ENCODE measurements at places on chromosomes 2 and 18.

DNA sequence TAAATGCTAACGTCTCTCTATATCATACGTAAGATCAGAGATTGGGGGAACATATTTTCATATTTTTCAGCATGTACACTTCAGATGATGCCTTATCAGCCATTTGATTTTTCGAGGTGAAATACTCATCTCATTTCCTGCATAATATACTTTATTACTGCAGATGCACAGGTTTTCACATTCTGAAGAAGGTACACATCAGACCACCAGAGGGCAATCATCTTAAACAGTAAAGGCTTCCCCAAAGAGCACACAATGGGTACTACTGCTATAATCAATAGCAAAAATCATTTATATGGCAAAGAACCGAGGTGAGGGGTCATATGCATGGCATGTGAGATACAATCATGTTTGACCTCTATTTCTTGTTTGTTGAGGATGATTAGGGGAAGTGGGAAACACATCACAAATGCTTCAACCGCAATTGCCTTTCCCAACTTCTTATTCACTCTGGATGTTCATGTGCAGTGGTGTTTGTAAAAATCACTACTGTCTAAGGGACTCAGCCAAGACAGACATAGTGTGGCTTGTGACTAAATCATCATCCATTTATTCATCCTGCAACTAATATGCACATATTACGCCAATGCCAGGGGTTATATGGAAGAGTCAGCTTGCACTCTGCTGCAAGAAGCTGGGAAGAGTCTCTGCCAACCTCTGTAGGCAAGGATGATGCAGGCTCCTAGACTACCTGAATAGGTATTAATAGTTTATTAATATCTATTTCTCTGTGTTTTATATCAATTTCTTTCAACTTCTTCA is 118.7 kb downstream of the EPB41L3 start:
- DNase-seq, result peak; percentile 43

- DNase-seq, result no peak
These were observed 447.9 kb upstream of the DSEL start for GRCh38 chr18:67964462-67964861.

GRCh38 chr2:179272406-179273192 is 8.0 kb upstream of the SESTD1 start:
- DNase-seq, result peak; percentile 18

DNA sequence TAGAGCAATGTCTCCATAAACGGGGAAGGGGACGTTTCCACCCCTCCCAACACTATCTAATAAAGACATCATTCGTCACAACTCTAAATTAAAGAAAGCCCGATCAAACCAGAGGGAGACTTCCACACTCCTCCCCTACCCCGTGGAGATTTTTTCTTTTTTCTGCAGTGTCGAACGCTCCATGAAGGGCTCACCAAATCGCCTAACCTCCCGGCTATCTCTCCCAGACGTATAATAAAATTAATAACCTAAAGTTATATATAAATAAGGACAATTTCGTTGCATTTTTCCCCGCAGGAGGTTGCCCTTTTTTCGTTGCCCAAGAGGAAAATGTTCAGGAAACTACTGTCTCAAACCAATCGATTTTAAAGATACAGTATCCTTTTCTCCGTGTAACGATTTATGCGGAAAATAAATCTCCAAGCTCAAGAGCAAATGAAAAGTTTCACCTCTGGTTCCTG is 2.4 kb downstream of the EVX2 start:
- no peak for DNase-seq

GRCh38 chr2:46873604-46874068 is 42.0 kb downstream of the MCFD2 start:
- DNase-seq, result peak; percentile 75

DNA sequence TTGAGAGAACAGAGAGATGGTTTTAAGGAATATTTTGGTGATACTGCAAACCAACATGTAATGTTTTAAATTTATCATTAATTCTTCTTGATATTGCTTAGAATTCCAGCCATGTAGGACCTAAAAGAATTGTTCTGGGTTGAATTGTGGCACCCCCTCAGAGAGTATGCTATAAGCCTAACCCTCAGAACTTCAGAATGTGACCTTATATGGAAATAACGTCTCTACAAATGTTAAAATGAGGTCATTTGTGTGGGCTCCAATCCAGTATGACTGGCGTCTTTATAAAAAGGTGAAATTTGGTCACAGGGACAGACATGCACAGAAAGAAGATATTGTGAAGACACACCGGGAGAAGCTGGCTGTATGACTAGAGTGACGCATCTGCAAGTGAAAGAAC is 193.6 kb downstream of the NRXN1 start:
- no peak for DNase-seq

GRCh38 chr2:109507217-109507616 is 106.5 kb downstream of the SEPTIN10 start:
- DNase-seq, result no peak

GRCh38 chr2:231918501-231919330 is 7.5 kb downstream of the NPPC start:
- DNase-seq, result no peak

DNA sequence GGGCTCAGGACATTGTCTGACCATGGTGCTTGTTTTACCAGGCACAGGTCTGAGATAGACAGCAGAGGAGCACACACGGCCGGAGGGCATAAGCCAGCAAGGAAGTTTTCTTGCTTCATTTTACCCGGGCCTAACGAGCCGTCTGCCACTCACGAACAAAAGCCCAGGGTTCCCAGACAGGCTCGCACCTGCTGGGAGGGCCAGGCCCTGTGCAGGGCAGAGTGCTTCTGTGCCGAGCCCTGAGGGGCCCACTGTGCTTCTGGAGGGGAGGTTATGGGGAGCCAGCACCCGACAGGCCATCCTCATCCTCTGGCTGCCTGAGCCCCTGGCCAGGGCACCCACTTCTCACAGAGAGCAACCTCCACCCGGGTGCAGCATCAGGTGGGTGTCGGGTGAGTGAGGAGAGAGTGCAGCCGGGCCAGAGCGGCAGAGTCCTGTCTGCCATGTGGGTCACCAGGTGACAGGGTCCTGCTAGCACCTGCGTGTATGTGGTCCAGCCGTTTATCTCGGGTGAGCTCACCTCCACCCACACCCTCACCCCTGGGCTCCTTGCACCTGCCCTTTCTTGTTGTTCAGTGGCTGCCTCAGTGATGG is 297.9 kb downstream of the NDUFA10 start:
- no peak for DNase-seq

Measured in kidney glomerular epithelial cell (primary cell).